Stimulated activated CD4-positive, alpha-beta T cell treated with anti-CD3 and anti-CD28 coated beads, Interleukin-12 subunit alpha, Interleukin-12 subunit beta, amount 100 ng/mL, for 24 hours (primary cell): ENCODE measurements at places on chromosomes 7 and 10.

DNA sequence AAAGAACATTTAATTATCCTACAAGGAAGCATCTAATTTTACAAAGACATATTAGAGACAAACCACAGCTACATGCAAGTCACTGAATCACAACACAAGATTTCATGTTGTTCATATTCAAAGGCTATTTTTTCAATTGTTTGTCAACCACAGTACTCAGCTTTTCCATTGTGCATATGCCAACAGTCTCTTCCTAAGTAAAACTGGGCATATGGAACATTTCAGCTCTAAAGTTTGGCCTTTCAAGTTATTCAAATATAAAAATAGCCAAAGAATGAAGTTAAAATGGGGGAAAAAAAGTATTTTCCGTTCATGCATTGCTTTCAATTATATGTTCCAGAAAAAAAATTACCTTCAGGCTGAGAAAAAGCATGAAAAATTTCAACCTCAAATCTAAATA lies 537.9 kb downstream of the PLXDC2 start:
- no peak for DNase-seq

- DNase-seq: no peak
Measured at GRCh38 chr10:62653254-62653653, 151.3 kb upstream of the ADO start.

GRCh38 chr7:137609500-137609899 lies 237.3 kb downstream of the DGKI start:
- no peak for DNase-seq

DNA sequence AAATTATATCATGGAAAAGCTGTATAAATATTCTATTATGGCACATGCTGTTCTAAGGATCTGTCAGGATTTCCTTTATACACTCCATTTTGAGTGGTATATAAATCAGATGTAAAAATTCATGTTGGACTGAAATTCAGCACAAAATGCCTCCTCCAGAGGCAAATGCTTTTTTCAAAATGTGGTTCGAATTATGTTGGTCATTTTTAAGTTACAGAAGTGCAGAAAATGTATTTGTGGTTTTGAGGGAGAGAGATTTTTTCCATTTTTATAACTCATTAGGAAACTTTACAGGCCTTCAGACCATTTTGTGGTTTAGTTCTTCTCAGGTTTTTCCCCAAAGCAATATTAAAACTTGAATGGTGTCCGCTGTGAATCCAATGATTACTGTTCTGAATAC lies 2.9 kb downstream of the PPP1R3A start:
- no peak for DNase-seq

GRCh38 chr7:157576415-157576814 lies 239.6 kb downstream of the DNAJB6 start:
- peak; percentile 48 for DNase-seq
